Muscle of arm (tissue), 14 donors: ENCODE measurements at places on chromosomes 11 and 22.

DNA sequence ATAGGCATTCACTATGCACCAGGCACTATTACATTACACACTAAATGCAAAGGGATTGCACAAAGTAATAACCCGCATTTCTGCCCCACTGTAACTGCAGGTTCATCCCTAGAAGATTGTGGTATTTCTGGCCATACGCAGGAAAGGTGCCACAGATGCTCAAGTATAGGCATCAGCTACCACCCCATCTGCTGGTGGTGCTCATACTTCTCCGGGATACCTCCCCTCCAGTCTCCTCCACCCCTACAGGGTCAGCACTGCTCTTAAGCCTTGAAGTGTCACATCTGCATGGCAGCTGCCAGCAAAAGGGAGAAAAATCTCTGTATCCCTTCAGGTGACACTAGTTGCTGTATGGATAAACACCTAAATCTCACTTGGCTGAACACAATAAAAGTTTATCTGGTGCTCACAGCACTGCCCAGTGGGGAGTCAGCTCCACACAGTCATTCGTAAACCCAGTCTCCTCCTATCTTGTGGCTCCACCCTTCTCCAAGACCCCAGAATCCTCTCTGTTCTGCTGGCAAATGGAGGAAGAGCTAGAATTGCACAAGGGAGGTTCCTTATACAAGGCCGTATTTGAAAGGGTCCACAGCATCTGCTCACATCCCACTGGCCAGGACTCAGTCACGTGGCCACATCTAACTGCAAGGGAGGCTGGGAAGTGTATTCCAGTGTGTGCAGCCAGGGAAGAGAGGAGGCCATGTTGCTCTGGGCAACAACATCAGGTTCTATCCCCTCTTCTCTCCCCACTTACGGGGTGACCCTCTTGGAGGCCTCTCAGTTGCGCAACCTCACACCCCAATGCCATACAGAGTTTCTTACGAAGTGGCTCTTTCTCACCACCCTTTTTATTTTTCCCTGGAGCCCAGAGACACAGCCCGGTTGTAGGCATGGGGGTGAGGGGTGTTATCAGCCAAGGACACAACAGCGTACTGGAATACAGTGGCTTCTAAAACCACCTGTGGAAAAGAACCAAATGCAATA is 114.7 kb downstream of the BUD13 start:
- DNase-seq = no peak

GRCh38 chr22:49811020-49811791 is 16.5 kb downstream of the BRD1 start:
- DNase-seq = no peak

GRCh38 chr22:30047364-30047738 is 32.9 kb upstream of the HORMAD2 start:
- no peak for DNase-seq

- no peak for DNase-seq
Observed at GRCh38 chr11:111549196-111549868, 8.8 kb downstream of the LAYN start.

DNA sequence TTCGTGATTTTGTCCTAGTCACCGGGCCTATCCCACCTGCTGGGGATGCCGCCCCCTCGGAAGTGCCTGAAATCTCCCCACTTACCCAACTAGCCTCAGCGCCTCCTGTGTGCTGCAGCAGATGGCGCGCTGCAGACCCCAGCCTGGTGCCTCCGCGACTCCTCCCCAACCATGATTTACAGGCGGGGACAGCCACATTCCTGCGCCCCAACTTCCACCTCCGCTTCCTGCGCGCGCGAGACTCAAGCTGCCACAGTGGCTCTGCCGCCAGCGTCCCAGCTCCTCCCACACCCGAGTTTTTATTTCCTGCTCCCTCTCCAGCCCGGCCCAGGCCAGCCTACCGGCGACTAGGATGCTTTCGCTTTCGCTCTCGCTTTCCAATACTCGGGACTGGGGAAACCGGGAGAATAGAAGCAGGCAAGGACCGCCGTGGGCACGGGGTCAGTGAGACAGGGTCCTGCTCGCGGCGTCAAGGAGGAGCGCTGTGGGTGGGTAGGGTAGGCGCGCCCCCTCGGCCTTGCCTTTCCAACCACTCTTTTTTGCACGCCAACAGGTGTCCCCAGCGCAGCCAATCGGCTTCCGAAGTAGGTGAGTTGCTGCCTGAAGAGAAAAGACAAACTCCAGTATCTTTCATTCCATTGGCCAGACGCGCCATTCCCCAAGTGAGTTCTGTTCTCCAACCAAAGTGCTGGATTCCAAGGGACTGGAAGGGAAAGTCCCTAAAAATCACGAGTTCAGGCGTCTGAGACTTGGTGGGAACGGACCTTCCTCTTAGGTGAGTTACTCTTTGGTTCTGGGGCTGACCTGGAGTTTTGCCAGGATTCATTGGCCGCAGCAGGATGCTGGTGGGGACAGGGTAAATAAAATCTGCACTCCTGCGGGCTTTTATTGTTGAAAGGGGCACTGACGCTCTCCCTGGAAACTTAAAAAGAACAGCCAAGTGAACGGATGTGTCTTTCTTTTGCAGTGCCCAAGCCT is at the start of gene FAM111A:
Gene FAM111A, plus strand, starts transcription at position 327 of the 978 bp plus-strand sequence. CDS start 6,017 bp downstream, outside the sequence.
- peak; percentile 90 for DNase-seq

GRCh38 chr11:70423523-70424505 is 25.5 kb downstream of the CTTN start:
- DNase-seq = no peak

GRCh38 chr11:125155100-125155444 is 9.5 kb upstream of the PKNOX2 start:
- DNase-seq = no peak

GRCh38 chr22:44972363-44973083 is 37.3 kb downstream of the PHF21B start:
- peak; percentile 45 for DNase-seq

DNA sequence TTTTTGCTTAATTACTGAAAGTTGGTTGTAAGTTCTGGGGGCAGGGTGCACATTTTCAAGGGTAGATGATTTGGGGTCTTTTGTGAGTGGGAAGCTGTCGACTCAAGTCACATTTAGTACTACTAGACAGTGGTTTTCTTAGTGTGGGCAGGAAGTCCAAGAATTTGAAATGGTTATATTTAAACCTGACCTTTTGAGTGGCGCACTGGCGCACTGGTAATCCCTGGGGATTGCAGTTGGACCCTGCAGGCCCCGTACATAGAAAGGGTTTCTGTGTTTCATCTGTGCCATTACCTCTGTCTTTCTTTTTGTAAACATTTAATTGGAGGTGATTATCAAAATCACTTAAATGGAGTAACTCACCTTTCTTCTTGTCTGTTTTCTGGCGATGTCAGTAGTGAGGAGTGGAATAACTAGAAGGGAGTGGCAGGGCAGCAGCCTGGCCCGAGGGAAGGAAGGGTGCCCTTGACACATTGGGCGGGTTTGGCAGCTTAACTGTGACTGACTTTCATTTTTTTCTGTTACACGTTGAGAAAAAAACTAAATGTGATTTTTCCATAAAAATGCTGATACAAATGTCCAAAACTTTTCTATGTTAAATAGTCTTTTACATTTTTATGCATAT is 101.8 kb upstream of the GAL start:
- DNase-seq = no peak

DNA sequence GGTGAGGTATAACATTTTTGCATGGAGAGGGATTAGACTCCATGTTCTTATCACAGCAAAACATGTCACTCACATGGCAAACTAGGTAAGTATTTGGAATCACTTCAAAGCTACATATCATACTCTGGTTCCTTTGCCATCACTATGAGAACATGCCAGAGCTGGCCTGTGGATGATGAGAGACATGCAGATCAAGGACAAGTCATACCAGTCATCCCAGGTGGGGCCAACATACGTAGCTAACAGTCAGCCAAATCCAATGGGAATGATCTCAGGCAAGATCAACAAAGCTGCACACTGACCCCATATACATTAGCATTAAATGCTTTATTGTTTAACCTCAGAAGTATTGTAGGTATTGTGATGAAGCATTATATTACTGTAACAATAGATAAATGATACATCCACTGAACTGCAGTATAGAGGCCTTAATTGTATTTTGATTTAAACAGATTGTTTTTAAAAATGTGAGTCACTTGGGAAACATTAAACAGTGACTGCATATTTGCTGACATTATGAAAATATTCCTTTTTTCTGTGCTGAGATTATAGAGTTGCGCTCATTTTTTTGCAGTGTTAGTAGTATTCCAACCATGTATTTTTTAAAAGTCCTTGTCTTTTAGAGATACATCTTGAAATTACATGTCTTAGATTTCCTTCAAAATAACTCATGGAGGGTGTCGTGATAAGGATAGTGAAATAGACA is 37.3 kb upstream of the ARL14EP start:
- DNase-seq = no peak
